NCI-H146 (cell line): ENCODE measurements at places on chromosomes 12 and 14.

- no peak for DNase-seq
Measured at GRCh38 chr14:51507906-51508511, 143.7 kb upstream of the FRMD6 start.

DNA sequence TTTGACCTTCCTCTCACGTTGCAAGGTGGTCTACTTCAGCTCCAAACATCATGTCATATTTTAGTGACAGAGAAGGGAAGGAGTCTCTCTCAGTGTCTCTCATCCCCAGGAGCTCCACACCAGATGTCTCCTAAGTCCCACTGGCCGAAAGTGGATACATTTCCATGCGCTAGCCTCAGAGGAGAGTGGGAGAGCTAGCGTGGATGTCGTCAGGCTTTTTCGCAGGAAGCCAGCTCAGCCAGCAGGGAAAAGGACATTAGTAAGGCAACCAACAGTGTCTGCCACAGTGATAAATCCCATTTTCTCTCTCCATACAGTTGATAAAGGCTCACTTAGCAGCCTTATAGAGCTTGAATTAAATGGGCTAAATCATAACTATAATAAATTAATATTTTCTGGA is 155.7 kb downstream of the PELI2 start:
- DNase-seq = no peak

GRCh38 chr14:89748004-89748403 is 206.5 kb downstream of the EFCAB11 start:
- DNase-seq = no peak

- no peak for DNase-seq
Measured at GRCh38 chr14:59333235-59333634, 131.9 kb downstream of the GPR135 start.

- no peak for DNase-seq
Measured at GRCh38 chr12:108649126-108649525, 15.4 kb upstream of the SELPLG start.

DNA sequence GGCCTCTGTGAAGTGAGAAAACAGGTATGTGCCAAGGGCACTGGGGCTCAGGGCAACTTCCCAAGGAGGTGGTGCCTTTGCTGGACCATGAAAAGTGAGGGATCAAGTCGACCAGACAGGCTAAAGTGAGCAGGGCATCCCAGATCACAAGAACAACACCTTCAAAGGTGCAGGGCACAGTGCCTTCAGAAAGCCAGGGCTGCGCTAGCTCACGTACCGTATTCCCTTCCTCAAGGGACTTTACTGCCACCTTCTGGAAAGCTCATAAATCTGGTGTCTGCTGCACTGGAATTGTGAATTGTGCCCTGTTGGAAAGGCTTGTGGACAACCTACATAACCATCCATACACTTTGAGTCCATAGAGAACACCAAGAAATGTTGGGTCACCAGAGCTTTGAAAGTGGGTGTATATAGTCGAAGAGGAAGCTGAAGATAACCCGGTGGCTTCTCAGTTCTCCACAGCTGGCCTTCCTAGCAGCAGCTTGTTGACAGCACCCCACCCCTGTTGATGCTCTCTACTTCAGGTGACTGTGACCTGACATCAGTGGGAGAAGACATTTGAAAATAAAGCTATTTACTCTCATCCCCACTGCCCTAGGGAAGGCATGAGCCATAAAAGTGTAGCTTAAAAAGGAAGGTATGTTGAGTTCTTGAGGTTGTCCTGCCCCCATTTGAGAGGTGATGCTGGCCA is 24.5 kb downstream of the FIGNL2 start:
- DNase-seq = peak; percentile 81

- no peak for DNase-seq
Measured at GRCh38 chr12:86601550-86602308, 345.5 kb upstream of the MGAT4C start.

GRCh38 chr12:42587601-42588523 is 1.7 kb downstream of the PRICKLE1 start:
- peak; percentile 37 for DNase-seq

GRCh38 chr12:117331691-117332090 is 29.7 kb downstream of the NOS1 start:
- DNase-seq = no peak

GRCh38 chr14:90781344-90781761 is 34.9 kb downstream of the TTC7B start:
- no peak for DNase-seq
